ENCODE measurements at places on chromosomes 2 and 18.

DNA sequence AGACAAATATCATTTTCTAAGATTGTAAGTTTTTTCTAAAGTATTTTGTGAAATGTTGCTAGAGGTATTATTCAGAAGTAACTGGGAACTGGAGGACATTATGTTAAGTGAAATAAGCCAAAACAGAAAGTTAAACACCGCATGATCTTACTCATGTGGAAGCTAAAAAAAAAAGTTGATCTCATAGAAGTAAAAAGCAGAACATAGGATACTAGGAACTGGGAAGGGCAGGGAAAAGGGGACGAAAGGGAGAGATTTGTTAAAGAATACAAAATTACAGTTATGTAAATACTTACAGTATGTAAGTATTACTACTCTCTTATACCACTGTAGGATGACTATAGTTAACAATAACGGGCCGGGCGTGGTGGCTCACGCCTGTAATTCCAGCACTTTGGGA lies 46.7 kb upstream of the CDKL4 start:
- DNase-seq, result no peak

DNA sequence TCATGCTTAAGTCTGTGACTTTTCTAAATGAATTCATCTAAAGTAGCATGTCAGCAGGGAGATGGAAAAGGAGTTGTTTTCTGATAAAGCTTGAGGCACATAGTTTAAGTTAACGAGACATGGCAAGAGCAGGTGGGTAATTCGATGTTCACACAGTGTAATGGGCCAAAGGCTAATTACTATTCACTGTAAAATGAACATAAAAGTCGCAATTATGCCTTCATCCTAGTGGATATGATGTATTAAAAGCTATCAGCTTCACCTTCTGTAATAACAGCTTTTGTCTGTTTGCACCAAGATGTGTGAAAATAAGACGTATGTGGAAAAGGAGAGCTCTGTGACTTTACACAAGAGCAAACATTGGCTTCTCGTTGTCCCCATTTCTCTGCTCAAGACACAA lies 94.2 kb upstream of the CDH20 start:
- DNase-seq, result peak; percentile 41

GRCh38 chr18:21911551-21911950 lies 171.0 kb downstream of the MIB1 start:
- no peak for DNase-seq

DNA sequence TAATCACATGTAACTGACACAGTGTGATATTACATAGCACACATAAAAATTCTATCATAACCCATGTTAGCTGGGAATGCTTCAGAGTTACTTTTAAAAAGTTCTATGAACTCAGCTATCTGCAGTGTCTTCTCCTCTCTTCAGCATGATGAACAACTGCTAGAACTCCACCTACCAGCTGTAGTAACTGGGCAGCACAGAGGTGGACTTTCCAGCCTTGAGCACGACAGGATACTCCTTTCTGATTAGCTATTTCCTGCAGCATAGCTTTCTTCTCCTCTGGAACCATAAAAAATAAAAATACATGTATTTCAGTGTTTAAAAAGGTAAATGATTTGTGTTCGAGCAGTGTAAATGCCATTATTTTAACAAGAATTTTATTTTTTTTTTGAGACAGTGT lies 59.5 kb upstream of the AMMECR1L start:
- no peak for DNase-seq

DNA sequence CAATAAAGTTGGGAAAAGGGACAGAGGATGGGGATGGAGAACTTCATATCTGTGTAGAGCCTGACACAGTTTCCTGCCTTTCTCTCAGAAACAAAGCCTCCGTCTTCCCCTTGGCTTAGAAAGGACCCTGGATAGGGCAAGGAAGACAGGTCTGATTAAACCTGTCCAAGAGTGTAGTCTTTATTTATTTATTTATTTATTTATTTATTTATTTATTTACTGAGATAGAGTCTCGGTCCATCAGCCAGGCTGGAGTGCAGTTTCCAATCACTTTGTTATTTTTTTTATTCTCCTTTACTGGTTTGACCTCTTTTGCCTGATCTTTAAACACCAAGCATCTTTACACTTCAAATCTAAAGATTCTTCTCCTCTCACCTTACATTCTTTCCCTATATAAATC lies 10.3 kb downstream of the CCL20 start:
- no peak for DNase-seq
